ENCODE measurements at places on chromosomes 6 and 20. TPM values are rescaled to one million over a fixed set of nuclear protein-coding genes. Genes with fewer than 3 reads are reported as not detected.
A peak's percentile ranks its signal among the peaks of the same experiment; 100 is the strongest.

PHACTR3 gene
- not detected for total RNA-seq

- no peak for ATAC-seq
Observed at GRCh38 chr6:79649016-79649415, 17.9 kb downstream of the SH3BGRL2 start.

DNA sequence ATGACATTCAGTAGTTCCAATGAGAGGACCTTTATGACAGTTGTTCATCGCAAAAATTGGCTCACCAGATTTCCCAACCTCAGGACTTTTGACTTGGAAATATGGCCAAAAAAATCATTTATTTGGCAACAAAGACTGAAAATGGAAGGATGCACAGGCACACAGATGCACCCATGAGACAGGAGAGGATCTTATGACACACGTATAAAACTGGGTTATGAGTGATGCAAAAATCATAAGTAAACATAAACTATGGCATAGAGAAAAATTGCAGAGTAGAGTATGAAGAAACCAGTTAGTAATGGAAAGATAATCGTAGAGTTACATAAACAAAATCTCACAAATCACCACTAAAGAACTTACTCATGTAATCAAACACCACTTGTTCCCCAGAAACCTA is 546.9 kb downstream of the ADGRB3 start:
- no peak for ATAC-seq

DNA sequence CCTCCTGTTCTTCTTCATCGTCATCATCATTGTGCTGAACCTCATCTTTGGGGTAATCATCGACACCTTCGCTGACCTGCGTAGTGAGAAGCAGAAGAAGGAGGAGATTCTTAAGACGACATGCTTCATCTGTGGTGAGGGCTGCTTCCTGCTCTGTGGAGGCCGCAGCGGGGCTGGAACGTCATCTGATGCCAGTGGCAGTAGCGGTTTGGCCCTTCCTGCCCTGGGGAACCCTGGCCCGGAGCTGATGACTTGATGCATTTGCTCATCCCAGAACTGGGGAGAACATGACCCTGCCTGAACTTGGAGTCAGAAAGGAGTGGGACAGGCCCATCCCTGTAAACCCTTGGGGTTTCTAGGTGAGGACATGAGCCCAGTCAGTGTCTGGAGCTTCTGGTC is 18.7 kb downstream of the UQCC2 start:
- ATAC-seq, result peak; percentile 5

DNA sequence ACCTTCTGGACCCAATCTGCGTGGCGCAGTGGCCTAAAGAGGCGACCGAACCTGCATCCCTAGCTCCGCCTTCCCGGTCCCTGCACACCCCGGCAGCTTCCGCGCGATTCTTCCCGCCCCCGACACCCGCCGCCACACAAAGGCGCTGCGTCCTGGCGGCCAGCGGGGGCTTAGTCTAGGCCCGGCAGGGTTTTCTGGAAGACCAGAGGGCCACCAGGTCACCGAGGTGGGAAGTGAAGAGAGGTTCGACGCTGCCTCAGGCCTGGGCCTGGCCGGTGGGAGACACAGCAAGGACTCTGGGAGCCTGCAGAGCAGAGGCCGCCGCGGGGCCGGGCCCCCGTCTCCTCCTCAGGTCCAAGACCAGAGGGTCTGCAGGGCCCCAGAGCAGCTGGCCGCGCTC is 154.9 kb downstream of the OR2B2 start:
- ATAC-seq, result no peak
